Stimulated activated CD4-positive, alpha-beta T cell treated with anti-CD3 and anti-CD28 coated beads, Interleukin-1b, Interleukin-23, amount 100 ng/mL, for 24 hours (primary cell): ENCODE measurements at places on chromosomes 7 and 10.

DNA sequence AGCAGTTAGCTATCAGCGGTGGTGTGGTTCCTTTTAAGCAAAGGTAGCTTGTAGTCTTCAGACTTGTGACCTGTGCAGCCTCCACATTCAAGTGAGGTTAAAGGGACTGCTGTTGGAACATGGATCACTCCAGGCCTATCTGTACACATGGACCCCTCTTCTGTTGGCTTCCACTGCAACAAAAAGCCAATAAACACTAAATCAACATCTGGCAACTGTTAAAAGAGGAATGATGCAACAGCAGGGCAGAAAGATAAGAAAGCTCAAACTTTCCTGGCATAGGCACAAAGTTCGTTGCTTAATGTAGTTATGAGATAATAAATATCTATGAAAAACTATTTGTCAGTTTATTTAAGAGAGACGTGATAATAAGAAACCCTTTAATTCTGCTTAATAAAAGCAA, 4.0 kb upstream of the MINPP1 start:
- no peak for DNase-seq

GRCh38 chr7:132113536-132114371, 462.5 kb downstream of the PLXNA4 start:
- DNase-seq, result no peak

DNA sequence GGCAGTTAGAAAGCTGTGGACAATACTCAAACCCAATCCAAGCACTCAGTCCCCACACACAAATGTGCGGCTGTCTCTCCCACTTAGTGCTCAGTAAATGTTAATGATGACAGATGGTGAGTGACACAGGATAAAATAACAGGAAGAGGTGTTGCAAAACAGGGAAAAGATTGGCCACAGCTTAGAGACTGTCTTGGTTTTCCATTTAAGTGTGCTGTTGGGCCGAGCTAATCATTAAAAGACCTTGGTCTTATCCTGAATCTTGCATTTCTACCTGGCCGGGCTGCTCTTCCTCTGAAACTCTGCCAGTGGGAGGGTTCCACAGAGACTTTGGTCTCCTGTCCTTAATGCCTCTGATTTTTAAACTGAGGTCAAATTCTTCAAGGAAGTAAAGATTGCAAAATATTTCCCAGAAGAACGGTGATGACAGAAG, 113.1 kb upstream of the RNF32 start:
- no peak for DNase-seq

GRCh38 chr7:150717814-150718420, 1.5 kb downstream of the GIMAP1 start:
- DNase-seq, result no peak

GRCh38 chr10:35643151-35644049, 1.3 kb upstream of the FZD8 start:
- no peak for DNase-seq

- no peak for DNase-seq
Observed at GRCh38 chr10:95606922-95607321, 45.8 kb upstream of the SORBS1 start.
